ENCODE measurements at places on chromosomes 7 and 10.

GRCh38 chr10:110425684-110426293 lies 71.9 kb upstream of the DUSP5 start:
- DNase-seq = no peak

GRCh38 chr7:21923658-21924057 lies 22.0 kb downstream of the CDCA7L start:
- peak; percentile 47 for DNase-seq

GRCh38 chr7:132354527-132354926 lies 221.7 kb downstream of the PLXNA4 start:
- no peak for DNase-seq

DNA sequence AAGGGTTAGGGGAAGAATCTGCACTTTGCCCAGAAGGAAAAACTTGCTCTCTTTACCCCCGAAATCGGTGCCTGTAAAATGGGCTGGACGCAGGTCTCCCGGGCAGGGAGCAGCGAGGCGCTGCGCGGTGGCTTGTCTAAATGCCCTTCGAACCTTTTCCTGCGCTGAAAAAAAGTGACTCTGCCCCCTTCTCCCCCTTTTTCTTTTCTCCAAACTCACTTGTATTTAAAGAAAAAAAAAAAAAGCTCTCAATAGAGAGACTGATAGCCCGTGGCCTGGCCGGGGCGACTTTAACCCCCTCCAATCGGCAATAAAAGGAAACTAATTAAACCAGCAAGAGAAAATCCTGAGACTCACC lies 286 bp downstream of the SP8 start:
- no peak for DNase-seq

DNA sequence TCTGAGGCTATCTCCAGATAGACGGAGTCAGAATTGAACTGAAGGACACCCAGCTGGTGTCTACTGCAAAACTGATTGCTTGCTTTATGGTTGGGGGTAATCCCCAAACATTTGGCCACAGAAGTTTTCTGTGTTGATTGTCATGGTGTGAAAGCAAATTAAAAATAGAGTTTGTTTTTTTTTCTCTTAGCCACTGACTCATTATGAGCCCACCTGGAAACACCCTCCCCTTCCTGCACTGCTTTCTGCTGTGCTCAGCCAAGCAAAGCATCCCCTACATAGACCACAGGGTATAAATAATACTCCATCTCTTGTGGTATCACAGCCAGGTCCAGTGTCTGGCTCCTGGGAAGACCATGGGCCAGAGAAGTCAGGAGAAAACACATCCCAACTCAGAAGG lies 6.5 kb upstream of the VWC2 start:
- DNase-seq = no peak
